Left lung (tissue), 14 donors: ENCODE measurements at places on chromosomes 13 and 19.
A peak's percentile ranks its signal among the peaks of the same experiment; 100 is the strongest.

GRCh38 chr13:30779608-30780007 is 44.3 kb downstream of the ALOX5AP start:
- H3K4me3 ChIP-seq = no peak overlapping the region
- no peaks in the 10 kb centered on the region for H3K4me1 ChIP-seq
- H3K27ac ChIP-seq = no peak overlapping the region
- no peaks in the 10 kb centered on the region for H3K27me3 ChIP-seq
- DNase-seq = no peak

GRCh38 chr19:23971598-23971997 is 56.9 kb downstream of the ZNF726 start:
- H3K4me3 ChIP-seq = no peak overlapping the region
- H3K27me3 ChIP-seq = peaks cover 13% of the 10 kb centered on the region
- peak; percentile 73 for DNase-seq
- H3K27ac ChIP-seq = no peak overlapping the region
- H3K36me3 ChIP-seq = no peaks in the 10 kb centered on the region

DNA sequence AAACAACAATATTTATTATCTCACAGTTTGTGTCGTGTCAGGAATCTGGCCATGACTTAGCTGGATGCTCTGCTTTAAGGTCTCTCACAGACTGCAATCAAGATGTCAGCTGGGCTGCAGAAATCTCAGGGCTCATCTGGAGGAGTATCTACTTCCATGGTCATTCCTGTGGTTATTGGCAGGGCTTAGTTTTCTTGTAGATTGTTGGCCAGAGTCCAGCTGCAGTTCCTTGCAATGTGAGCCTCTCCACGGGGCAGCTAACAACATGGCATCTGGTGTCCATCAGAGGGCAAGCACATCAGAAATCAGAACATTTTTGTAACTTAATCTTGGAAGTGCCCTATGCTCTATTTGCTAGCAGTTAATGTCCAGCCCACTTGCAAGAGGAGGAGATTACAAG is 45.7 kb upstream of the TDRD3 start:
- no peak overlapping the region for H3K27ac ChIP-seq
- no peaks in the 10 kb centered on the region for H3K4me1 ChIP-seq
- H3K27me3 ChIP-seq = no peaks in the 10 kb centered on the region
- no peak overlapping the region for H3K4me3 ChIP-seq
- DNase-seq = no peak
- no peaks in the 10 kb centered on the region for H3K36me3 ChIP-seq

DNA sequence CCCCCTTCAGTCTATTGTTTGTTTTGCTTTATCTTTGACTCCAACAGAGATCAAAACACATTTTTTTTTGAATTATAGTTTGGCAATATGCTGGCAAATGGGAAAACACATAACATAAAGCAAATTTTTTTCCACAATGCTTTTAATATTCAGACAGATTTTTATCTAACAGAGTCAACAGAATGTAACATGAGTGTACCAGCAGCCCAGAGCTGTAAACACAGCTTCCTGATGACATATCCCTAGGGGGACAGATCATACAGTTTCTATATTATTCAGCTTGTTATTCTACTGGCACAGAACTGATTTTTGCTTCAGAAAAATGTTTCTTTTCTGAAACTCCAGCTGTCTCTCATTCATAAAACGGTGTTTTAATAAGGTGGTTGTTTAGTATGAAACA is 168.8 kb downstream of the OLFM4 start:
- no peak for DNase-seq
- peaks cover 48% of the 10 kb centered on the region for H3K27me3 ChIP-seq
- no peaks in the 10 kb centered on the region for H3K36me3 ChIP-seq
- no peak overlapping the region for H3K27ac ChIP-seq
- H3K4me3 ChIP-seq = no peak overlapping the region

- no peaks in the 10 kb centered on the region for H3K4me1 ChIP-seq
- H3K27ac ChIP-seq = no peak overlapping the region
- DNase-seq = no peak
- no peaks in the 10 kb centered on the region for H3K36me3 ChIP-seq
- H3K27me3 ChIP-seq = no peaks in the 10 kb centered on the region
These were observed 1042.5 kb upstream of the SPRY2 start for GRCh38 chr13:81383444-81383843.

GRCh38 chr13:93672996-93673395 is 446.4 kb downstream of the GPC6 start:
- no peaks in the 10 kb centered on the region for H3K36me3 ChIP-seq
- no peak overlapping the region for H3K4me3 ChIP-seq
- no peaks in the 10 kb centered on the region for H3K27me3 ChIP-seq
- no peaks in the 10 kb centered on the region for H3K4me1 ChIP-seq
- no peak overlapping the region for H3K27ac ChIP-seq
